SHP77 treated with DMSO at 0.1 percent for 48 hours (cell line): ENCODE measurements at places on chromosomes 6 and 20.

GRCh38 chr20:57774111-57774880 lies 64.5 kb upstream of the PMEPA1 start:
- no peak for DNase-seq

DNA sequence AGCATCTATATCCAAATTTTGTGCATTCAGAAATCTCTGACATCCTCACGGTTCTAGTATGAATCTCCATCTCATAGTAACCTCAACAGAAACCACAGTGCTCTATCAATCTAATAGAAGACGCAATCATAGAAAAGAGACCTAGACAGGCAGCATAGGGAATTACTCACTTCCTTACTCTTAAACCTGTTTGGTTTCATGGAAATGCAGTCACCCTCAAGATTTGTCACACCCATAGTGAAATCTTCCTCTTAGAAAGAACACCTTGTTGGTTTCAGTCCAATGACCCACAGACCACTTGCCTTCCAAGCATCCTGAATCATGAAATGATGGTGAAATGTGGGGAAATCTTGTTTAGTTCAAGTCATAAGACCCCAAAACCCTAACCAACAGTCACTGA lies 166.1 kb upstream of the PRDM1 start:
- no peak for DNase-seq

DNA sequence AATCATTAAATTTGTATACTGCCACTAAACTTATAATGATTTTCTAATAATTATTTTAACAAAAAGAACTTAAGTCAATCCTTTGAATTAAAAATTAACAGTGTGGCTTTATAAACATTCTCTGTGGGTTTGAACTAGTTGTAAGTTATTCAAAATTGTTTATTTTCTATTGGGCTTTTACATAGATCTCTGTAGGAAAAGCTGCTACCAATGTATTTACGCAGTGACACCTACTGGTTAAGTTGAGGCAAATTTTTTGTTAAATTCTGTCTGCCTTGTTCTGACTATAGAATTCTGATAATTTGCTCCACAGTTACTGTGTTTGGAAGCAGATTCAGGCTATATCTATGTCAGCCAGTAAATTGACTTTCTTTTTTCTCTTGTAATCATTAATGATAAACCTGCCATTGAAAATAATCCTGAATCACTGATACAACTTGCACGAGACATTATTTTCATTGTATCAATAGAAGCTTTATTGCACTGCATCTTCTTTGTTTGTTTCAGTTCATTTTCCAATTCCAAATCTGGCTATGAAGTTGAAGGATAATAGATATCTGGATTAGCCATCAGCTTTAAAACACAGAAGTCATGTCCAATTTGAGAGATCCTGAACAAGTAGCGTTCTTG lies 66.0 kb upstream of the UTRN start:
- DNase-seq = peak; percentile 11

- no peak for DNase-seq
Observed at GRCh38 chr6:81253821-81254220, 498.7 kb downstream of the TENT5A start.

- no peak for DNase-seq
Observed at GRCh38 chr20:237489-237888, 10.4 kb downstream of the DEFB129 start.

DNA sequence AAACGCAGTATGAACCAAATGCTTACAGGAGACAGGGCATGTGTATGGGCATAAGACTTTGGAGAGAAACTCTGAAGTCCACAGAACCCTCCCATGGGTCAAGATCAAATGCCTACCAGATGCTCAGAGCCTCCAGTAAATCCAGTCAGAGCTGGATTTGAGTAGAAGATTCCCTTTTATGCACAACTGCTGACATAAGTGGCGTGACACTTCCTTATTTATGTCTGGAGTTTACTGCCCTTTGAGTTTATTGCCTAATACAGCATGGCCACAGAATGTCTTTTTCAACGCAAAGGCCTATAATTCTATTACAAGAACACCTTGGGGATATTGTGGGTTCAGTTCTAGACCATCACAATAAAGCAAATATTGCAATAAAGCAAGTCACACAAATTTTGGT lies 220.0 kb upstream of the FOXQ1 start:
- DNase-seq = no peak

GRCh38 chr20:60011512-60012507 lies 53.6 kb downstream of the CDH26 start:
- DNase-seq = peak; percentile 81

- no peak for DNase-seq
Observed at GRCh38 chr20:39563349-39563748, 601.2 kb downstream of the DHX35 start.

DNA sequence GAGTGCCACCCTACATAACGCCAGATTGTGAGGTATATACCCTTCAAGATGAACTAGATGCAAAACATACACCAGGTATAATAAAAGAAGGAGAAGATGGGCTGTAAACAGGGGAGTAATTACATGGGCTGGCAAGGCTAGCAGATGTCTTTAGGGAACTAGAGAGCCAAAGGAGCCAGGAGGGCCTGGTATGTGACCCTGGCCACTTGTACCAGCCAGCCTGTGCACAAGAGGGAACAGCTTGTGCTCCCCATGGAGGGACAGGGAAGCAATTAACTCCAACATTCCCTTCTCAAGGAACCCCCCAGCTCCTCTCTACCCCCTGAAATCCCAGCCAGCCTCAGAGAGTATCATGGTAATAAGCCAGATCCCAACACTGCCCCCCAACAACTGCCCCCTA lies 139.9 kb downstream of the HIVEP2 start:
- no peak for DNase-seq

DNA sequence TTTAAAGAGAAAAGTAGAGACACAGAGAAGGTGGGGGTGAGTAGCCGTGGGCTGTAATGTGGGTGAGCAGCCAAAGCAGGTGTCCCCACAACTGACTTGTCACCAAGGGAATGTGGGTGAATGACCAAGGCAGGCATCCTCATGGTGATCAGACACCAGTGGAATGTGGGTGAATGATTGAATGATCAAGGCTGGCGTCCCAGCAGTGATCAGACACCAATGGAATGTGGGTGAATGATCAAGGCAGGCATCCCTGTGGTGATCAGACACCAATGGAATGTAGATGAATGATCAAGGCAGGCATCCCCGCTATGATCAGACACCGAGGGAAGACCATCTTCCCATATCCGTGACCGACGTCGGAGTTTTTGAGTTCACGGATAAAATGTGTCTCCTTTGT lies 49.8 kb upstream of the OR14J1 start:
- DNase-seq = no peak

DNA sequence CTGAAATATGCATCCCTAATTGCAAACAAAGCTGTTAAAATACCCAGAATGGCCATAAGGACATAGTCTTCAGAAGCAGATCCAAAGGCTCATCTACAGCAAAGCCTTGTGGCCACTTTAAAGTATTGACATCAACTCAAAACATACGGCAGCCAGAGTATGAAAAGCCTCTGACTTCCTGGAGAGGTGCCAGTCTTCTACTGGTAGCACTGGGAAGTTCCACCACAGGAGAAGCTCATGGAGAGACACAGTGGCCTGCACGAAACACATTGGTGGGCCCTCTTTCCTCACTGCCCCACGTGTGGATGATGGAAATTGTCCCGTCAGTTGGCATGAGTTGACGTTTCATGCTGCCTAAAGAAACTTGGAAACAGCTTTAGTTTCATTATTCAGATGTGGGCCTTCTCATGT lies 202.6 kb upstream of the HEY2 start:
- DNase-seq = no peak

- DNase-seq = no peak
Observed at GRCh38 chr6:134707342-134708031, 242.4 kb downstream of the ALDH8A1 start.

DNA sequence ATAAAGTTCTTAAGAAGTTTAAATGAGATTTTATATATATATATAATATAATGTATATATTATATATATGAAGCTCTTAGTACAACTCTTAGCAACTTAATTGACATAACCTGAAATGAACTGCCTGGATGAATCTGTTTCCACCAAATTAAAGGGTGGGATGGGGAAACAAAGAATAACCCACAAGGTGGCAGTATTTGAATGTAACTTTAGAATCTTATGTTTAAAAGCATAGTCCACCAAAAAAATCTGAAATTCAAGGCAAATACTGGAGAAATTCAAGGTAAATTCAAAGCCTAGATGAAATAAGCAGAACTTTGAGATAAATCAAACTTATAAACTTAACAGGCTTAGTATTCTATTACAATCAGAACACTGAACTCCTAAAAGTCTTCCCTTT lies 4.4 kb upstream of the IBTK start:
- DNase-seq = peak; percentile 26

GRCh38 chr20:21100578-21101452 lies 5.3 kb downstream of the LINC00237 start:
- no peak for DNase-seq

DNA sequence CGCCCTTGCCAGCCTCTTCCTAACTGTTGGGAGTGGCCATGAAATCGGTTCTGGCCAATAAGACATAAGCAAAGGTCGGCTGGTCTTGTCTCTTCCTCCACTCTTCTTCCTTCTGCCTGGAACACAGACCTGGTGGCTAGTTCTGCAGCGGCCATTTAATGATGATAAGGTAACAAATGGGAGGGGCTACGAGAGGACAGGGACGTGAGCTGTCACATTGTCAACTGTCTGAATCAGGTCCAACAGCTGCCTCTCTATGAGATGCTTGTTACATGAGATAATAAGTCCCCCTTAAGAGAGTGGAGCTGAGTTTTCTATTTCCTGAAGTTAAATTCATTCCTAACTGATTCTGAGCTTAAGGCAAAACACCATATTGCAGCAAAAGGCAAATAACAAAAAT lies 12.5 kb upstream of the TMEM242 start:
- no peak for DNase-seq

- no peak for DNase-seq
Observed at GRCh38 chr6:97240222-97240621, 42.8 kb downstream of the MMS22L start.

DNA sequence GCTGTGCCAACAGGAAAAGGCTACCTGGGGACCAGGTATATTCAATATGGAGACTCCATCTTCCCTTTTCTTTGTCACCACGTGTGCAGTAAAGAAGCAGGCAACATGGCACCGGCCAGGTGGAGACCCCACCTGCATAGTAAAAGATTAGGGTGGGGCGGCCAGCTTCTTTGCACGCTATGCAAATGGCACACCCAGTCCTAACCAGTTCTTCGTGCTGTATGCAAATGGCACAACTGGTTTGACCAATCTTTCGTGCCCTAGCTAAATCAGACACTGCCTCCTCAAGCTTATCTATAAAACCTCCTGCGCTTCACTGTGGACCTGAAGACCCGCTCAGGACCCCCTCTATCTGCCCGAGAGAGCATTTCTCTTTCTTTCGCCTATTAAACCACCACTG lies 88.8 kb upstream of the EZR start:
- DNase-seq = no peak

DNA sequence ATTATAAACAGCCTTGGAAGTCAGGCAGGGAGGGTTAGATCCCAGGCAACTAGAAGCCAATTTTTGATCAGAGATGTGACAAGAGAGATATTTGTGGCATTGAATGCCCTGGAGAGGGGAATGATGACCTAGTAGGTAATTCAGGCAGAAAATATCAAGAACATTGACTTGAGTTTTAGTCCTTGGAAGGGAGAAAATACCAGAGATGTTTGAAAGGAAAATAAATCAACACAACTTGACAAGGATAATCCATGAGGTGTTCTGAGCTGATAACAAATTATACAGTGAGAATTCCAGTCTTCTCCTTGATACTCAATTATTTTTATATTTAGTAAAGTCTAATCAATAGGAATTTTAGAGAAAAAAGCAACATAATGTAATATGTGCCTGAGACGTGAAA lies 10.6 kb upstream of the MARCKS start:
- no peak for DNase-seq

DNA sequence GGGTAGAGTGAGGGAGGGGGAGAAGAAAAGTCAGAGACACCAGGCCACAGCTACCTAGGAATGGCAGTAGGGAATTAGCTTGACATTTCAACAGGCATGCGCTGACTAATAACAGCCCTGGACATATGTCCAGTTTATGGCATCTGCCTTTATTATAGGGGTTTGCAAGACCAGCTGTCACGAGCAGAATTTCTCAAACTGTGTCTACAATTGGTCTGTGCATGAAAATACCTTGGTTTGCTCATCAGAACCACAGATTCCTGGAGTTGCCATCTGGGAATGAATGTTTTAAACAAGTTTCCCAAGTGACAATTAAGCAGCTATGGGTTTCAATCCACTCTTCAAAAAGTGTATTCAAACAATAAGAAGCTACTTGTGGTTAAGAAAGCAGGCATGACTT lies 110.3 kb upstream of the ENPP5 start:
- DNase-seq = no peak

DNA sequence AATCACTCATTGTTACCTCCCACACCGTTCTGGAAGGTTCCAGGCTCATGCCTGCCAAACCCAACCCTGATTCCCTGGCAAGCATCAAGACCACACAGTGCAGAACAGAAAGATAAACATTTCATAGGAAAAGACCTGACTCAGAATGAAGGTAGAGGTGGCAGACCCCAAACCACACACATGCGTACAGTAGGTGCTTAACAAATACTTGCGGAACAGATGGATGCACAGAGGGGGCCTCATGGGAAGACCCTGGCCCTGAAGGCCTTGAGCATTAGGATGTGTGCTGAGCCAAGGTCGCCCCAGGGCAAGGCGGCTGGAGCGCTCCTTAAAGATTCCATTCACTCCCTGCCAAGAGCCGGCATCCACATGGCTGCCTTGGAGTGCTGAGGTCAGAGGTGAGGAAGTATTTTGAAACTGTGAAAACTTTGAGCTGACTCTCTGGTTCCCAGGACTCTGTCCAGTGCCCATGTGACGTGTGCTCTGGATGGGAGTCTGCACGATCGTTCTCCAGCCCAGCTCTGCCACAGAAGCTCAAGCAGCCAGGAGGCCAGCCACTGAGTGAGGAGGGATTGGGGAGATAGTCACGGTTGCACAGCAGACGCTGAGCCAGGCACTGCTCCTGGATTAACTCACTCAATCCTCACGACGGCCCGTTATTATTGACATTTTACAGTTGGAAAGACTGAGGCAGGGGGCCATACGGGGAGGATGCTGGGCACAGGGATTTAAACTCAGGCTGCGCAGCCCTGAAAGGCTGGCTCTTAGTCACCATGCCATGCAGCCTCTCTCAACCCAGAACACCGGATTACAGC lies 65.5 kb upstream of the AFDN start:
- no peak for DNase-seq

DNA sequence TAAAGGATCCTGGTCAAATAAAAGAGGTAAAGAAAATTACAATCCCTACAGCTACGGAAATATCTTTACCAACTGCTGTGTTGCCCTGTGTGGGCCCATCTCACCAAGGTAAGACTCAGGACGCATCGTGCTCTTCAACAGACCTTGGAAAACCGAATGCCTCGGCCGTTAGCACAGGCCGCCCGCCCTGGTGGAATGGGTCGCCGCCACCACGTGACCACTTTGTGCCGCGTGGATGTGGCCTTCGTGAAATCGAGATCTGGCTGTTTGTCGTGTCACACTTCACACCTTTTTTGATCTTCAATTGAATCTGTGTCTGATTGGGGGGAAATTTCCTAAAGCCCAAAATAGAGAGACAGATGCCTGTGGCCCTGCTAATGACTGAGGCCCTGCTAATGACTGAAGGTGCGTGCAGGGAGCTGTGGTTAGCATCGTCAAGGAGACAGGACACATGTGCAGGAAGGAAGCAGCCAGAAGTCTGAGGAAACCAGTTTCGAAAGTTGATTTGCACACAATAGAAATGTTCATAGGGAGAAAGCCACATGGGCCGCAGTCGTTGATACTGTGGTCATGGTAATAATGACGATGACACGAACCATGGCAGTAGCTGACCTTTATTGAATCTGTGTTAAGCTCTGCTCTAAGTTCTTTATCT lies 175.7 kb upstream of the SNX9 start:
- DNase-seq = no peak
